ENCODE measurements at places on chromosomes 5 and 9.

GRCh38 chr5:164980480-164980879 lies 1475.1 kb downstream of the MAT2B start:
- DNase-seq: no peak

- DNase-seq: no peak
Observed at GRCh38 chr9:20557890-20558565, 64.3 kb downstream of the MLLT3 start.

DNA sequence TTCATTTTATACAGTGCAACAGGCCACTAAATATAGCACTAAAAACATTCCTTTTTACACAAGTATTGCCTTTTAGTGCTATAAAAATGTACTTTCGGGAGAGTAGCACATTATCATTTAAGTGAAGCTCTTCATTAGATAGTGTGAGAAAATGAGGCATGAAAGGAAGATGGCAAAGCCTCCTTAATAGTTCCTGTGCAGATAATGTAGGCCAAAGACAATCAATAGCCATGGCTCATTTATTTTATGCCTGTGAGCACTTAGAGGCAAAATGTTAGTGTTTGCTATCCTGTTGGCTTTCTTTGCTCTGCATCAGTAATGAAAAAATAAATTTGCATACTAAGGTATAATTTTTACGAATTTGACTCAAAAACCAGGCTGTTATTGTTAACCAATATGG lies 929.5 kb upstream of the C9orf72 start:
- DNase-seq: no peak

DNA sequence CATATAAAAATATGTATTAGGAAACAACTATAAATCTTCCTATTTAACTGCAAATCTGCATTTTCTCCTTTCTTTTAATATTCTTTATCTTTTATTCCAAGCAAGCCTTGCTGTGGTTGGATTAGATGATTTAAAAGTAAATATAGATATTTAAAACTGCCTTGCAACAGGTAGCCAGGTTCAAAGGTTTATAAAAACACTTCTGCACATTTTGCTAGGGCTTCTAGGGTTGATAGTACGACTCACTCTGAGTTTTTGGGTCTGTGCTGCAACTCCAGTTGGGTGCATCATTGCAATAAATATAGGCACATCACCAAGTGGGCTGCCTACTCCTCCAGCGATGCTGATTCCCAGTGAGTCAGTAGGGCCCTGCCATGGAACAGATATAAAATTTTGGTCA lies 167.7 kb downstream of the MPDZ start:
- DNase-seq: no peak

DNA sequence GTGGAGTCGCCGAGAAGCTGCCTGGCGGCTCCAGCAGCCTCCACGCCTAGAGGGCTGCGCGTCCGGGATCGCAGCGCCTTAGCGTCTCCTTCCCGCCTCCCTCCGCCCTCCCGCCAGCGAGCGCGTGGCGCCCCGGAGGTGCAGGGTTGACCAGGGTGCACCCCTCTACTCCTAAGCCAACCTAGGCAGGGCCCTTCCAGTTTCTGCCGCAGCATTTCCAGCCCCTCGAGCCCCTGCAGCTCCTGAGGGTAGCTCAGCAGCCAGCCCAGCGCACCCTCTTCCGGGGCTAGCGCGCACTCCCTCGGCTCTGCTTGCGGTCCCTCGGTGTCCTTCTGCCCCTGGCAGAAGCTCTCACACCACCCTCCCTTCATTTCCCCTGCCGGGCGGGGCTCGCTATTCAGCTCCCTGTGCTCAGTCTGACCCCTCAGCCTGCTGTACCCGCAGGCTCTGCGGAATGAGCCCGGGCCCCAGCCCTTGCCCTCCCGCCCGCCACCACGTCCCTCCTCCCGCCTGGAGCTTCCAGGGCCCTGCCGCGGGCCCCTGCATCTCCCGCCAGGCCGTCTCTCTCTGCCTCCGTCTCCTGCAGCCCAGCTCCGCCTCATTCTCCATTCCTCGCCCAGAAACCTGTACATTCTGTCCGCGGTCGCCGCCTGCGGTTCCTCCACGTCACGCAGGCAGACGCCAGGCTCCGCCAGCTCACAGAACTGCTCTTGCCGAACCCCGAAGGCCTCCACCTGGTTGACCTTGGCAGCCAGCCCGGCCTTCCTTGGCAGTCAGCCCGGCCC lies 61.8 kb downstream of the SPATA31C2 start:
- DNase-seq: no peak

- no peak for DNase-seq
Observed at GRCh38 chr5:159508344-159508743, 178.1 kb upstream of the IL12B start.

- DNase-seq: no peak
Observed at GRCh38 chr5:14266171-14266570, 123.0 kb downstream of the TRIO start.

DNA sequence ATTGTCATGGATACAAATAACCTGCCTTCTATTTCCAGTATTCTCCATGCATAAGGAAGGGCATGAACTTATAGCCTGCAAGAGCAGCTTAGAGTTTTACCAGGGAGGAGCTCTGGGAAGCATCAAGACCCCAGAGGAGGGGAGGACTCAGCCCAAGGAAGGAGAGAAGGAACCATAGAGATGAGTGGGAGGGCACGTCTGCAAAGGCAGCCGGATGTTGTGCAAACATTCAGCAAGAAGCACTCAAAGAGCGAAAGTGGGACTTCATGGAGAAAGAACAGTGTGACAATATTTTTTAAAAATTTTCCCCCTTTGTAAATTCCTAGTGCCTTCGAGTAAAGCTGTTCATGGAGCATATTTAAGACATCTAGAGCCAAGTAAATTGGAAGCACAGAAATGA lies 270.1 kb upstream of the PTGER4 start:
- DNase-seq: no peak

DNA sequence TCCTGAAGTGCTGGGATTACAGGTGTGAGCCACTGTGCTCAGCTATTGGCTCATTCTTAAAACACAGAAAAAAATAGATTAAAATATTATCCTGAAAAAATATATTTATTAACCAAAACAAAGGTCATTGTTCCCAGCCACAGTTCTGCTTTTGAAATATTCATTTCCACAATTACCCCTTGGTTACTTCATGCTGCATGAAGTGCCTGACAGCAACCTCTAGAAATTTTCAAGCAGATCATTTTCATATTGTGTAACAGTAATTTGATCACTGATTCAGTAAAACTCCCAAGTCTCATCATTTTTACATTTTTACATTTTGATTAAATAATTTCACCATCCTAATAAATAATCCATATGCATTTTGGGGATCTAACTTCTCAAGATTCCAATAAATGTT lies 18.8 kb upstream of the GNAQ start:
- DNase-seq: no peak
